ENCODE measurements at places on chromosomes 13 and 19.

DNA sequence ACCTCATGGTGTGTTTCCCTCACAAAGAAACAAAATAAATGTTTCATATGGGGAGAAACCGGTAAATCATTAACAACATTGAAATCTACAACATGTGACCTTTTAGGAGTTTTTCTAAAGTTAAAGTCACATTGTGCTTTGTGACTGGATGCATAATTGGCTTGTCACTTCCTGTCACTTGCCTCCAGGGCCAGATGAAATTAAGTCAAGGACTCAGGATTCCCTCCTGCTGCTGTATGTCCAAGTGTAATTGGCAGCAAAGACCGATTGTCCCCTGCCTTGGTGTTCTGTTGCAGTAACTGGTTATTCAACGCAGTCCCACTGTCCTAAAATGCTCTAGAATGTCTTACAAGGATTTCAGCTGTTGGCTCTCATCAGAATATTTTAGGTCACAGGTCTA is 448.2 kb downstream of the LIG4 start:
- no peak for DNase-seq

DNA sequence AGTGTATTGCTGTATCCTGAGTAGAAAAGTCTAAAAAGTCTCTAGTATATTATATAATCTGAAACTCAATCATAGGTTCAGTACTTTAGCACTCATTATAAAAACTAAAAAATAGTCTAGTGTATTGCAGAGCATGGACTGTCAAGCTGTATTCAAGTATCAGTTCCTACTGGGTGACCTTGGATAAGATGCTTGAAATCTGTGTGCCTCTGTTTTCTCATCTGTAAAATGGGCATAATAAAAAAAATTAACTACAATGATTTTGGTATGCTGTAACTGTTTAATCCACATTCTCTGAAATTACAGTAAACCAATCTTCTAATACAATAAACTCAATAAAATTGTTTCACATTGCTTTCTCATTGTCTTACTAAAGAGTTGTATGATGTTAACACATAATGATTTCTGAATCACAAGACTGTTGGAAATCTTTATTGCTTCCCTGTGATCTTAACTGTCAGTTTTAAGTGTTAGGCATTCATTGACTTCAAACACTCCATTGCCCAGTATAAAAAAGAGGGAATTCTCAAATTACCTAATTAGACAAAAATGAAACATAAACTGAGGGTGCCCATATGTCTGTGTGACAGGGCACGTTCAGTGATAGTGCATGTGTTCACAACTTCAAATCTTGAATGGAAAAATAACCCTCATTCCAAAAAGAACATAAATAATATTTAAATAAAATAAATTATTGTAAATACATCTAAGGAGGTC is 2.2 kb downstream of the STARD13 start:
- no peak for DNase-seq

DNA sequence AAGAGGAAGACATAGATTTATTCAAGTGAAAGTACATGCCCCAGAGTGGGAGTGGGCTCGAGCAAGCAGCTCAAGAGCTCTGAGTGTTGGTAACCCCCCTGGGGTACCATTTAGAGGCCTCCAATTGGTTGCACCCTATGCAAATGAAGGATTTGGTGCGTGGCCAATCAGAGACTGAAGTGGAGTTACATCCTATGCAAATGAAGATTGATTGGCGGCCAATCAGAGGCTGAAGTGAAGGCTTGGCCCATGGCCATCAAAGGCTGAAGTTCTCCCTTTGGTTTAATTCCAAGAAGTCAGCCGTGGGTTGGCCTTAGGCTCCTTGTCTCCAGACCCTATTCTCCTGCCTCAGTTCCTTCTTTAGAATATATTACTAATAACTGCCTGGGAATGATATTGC is 12.9 kb upstream of the IGFL1 start:
- no peak for DNase-seq

- no peak for DNase-seq
These were observed 3.4 kb upstream of the WIZ start for GRCh38 chr19:15453091-15453578.
